Activated CD4-positive, alpha-beta T cell treated with anti-CD3 and anti-CD28 coated beads, Interleukin-2, amount 50 U/mL, for 4 hours (primary cell): ENCODE measurements at places on chromosomes 5 and 9.

GRCh38 chr9:37508135-37508833 is 22.5 kb downstream of the POLR1E start:
- no peak for DNase-seq

DNA sequence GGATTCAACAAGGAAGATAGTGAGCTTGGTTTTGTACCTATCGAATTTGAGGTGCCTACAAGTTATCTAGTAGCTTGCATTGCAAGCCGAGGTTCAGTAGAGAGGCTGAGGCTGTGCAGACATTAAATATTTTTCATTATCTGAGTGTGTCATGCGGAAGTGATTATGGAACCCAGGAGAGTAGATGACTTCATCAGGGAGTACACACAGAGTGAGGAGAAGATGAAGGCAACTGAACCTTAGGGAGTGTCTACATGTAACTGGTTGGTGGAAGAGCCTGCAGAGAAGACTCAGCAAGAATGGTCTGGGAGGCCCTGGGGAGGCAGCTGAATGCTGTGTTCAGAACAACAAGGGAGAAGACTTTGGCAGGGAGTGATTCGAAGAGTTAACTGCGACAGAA is 393.9 kb downstream of the ARHGEF28 start:
- DNase-seq = no peak

DNA sequence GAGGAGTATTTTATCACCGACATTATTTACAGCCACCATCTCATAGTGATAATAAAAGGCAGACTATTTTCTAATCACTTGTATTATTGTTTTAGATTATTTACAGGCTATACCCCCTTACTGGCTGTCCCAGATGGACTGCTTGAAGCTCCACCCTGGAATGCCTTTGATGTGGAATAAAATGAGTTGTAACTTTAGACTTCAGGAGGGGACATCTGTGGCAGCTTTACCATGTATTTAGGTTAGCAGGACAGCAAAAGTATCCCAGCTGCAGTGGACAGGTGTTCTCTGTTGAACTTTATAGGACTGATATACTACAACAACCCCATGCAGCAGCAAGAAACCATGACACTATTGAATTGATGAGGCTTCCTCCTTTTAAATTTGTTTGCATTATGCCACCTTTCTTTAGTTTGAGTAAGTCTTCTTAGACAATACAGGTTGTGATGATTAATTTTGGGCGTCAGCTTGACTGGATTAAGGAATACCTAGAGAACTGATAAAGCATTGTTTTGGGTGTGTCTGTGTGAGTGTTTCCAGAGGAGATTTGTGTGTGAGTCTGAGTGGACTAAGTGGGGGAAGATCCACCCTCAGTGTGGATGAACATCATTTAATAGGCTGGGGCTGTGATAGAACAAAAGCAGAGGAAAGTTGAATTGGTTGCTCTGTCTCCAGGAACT is 29.2 kb upstream of the C9orf57 start:
- DNase-seq = no peak

GRCh38 chr9:134494273-134494815 is 147.3 kb upstream of the COL5A1 start:
- DNase-seq = no peak

DNA sequence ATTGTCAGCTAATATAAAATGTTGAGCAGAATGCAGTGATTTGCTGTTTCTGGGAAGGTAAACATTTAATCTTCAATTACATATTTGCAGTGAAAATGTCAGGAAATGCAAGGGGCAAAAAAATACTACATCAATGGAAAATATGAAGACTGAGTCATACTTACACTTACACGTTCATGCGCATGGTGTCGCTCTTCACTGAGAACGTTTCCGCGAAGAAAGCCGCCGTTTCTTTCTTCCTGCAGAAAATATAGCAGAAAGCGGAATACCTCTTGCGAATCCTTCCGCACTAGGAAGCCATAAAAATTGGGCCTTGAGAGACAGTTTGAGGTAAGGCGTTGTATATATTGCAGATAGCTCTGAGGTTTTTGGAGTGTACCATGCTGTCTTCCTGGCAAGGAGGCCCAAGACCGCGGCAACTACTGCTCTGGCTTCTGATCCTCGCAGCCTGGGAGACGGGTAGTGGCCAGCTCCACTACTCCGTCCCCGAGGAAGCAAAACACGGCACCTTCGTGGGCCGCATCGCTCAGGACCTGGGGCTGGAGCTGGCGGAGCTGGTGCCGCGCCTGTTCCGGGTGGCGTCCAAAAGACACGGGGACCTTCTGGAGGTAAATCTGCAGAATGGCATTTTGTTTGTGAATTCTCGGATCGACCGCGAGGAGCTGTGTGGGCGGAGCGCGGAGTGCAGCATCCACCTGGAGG is at the start of gene PCDHA13:
Gene PCDHA13 (plus strand): TSS at position 236 of the 702 bp plus-strand sequence. CDS start 145 bp downstream, at position 381.
- no peak for DNase-seq

- DNase-seq = no peak
Measured at GRCh38 chr5:174455301-174455700, 269.1 kb upstream of the MSX2 start.

DNA sequence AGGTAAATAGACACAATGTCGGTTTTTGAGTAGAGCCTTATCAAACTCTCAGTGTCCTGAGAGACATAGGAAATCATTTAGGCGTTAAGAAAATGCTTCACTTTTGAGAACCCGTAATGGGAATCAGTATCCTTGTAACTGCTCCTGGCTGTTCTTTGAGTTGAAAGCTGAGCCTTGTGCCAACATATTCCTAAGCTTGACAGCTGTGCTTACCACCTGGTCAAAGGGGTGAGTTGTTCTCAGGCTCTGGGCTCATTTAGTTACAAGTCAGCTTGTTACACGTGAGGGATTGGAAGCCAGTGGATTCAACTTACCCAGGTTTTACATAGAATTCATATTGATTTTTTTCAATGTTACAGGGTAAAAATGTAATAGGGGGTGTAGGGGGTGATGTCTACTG is 145.9 kb downstream of the GABRB2 start:
- DNase-seq = no peak

- no peak for DNase-seq
Measured at GRCh38 chr5:112533362-112533761, 114.3 kb upstream of the EPB41L4A start.

- no peak for DNase-seq
Measured at GRCh38 chr5:109669991-109670706, 19.6 kb upstream of the MAN2A1 start.

DNA sequence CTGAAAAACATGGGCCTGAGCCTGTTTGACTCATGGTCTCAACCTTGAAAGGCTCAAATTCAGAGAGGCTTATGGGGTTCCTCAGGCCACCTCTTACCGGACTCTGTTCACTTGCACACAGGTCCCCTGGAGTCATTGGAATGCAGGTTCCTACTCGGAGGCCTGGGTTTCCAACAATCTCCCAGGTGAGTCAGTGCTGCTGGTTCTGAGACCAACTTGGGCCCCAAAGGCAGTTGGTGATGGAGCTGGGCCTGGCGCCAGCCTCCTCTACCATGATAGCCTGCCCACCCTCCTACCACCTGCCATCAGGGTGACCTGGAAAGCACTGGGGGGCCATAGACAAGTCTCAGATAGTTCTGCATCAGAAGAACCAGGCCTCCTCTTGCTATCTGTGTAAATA is 188.4 kb downstream of the RGS3 start:
- no peak for DNase-seq

- DNase-seq = no peak
Measured at GRCh38 chr9:34575862-34576596, 13.5 kb downstream of the CNTFR start.

DNA sequence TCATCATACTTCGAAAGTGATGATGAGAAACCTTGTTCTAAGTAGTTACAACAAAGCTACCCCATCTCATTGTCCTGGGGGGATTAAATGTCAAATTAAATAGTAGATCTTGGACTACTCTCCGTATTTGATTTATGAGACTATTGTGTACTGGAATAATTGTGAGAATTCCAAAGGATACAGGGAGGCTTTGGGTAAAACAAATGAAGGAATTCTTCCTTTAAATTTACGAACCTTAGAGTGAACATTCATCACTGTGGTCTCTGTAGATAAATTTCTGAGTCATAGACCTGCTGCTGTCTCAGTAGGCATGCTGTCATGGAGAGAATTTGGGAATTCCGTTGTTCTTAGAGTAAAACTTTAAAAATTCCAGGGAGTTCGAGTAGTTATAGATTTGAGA is 836.2 kb downstream of the DNAH5 start:
- DNase-seq = no peak

DNA sequence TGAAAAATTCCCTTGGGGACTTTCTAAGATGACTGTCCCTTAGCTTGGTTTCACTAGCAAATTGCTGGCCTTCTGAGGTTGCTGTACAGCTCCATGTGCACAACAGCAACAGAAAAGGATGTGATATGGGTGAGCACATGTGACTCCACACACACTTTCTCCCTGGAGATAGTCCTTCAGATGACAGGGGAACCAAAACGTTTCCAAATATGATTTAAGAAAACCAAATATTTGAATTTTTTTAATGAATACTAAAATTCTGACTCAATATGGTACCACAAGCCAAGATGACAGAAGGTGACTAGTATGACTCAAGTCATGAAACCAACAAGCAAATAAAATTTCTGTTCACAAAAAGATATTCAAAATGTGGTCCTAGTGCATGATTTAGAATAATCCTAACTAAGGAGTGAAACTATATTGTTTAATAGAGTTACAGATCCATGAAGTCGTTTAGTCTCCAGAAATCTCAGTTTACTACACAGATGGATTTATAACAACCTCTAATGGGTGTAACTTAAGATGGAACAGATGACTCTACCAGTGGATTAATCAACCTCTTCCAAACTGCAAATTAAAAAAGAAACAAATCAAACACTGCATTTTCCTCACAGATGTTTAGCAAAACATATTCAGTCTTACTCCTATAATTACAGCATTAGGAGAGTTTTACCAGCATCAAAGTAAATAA is 144.8 kb upstream of the PIK3R1 start:
- DNase-seq = no peak

- no peak for DNase-seq
Measured at GRCh38 chr5:132179405-132179804, 48.2 kb downstream of the P4HA2 start.

- DNase-seq = no peak
Measured at GRCh38 chr9:114006931-114007691, 71.0 kb downstream of the AMBP start.

DNA sequence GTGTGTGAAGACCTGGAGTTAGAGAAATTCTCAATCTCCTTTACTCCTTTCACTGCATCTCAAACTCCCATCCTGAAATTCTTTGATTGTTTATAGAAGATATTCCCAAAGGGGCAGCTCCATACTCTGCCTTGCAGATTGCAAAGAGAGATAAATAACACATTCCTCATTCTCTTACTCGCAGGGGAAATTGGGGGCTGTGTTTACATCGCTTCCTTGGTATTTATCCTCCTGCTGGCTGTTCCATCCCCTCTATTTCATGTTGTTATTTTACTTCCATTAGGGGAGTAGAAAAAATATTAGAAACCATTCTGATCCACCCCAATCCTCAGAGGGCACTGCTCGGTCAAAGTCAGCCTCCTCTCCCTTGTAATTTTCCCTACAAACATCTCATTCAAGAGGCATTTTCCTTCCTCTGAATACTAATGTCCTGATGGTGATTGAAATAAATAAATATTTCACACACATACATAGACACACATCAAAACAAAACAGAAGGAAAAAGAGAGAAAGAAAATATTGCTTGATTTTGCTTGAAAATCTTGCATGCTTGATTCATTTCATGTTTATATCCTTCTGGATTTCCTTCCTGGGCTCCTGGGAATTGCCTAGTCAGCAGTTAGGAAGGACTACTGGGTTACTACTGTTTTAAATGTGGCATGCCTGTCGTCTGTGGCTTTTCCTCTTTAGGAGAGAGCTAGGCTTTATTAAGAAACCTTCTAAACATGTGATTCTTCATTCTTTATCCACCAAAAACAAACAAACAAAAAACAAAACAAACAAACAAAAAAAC is 420.1 kb upstream of the PAPPA start:
- no peak for DNase-seq

GRCh38 chr5:107893642-107894041 is 222.9 kb upstream of the EFNA5 start:
- DNase-seq = no peak

DNA sequence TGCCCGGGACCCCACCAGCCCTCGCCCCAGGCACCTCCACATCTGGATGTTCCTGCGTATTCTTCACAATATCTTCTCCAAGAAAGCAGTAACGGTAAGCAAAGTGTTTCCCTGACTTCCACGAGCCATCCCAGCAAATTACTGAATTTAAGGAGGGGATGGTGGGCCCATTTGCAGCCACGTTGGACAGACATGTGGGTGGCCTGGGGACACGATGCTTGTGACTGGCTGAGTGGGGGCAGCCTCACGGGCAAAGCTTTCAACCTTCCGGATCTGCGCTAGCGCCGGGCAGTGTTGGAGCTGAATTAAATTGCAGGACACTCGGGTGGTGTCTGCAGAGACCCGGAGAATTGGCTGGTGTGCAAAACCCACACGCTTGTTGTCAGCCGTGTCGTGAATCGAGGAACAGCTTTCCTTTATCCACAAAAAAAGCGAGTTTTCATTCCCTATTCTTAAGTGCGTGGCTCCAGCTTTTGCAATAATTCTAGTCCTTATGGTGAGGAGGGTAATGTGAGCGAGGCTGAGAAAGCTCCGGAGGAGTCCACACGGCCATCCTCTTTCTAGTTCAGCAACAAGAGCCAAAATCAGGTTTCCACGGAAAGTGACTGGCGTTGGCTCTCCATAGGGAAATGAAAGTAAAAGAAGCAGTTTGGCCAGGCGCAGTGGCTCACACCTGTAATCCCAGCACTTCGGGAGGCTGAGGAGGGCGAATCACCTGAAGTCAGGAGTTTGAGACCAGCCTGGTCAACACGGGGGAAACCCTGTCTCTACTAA is 17.5 kb upstream of the CLPTM1L start:
- no peak for DNase-seq

GRCh38 chr5:6377582-6377904 is 804 bp downstream of the MED10 start:
- no peak for DNase-seq

DNA sequence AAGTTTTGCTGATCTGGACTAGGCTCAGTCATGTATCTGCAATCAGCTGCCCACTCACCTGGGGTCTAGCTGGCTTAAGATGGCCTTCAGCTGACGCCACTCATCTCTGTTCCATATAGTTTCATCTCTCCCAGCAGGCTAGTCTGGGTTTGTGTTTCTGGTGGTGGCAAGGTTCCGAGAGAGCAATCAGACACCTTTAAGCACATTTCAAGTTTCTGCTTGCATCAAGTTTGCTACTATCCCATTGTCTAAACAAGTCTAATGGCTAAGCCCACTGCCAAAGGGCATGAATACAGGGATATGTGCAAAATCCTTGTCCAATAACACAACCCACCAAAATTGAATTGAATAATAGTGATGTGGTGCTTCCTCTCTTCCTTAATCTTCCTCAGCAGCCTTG is 251.7 kb downstream of the PIK3R1 start:
- no peak for DNase-seq

GRCh38 chr9:27933210-27934025 is 360.1 kb upstream of the C9orf72 start:
- DNase-seq = no peak

GRCh38 chr9:85432599-85432998 is 309.2 kb downstream of the AGTPBP1 start:
- DNase-seq = no peak

DNA sequence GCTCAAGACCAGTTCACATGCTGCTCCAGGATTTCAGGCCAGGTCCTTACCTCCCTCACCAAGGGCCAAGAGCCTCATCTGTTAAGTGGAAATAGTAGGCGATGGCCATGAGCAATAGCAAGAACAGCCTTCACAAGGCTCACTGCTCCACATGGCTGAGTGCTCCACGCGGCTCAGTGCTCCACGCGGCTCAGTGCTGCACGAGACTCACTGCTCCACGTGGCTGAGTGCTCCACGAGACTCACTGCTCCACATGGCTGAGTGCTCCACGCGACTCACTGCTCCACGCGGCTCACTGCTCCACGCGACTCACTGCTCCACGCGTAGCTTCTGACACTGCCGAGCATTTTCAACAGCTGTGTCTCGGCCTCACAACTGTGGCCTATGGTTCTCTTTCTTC is 36.4 kb upstream of the ADAMTS2 start:
- no peak for DNase-seq
